ENCODE measurements at places on chromosomes 3 and 15.

DNA sequence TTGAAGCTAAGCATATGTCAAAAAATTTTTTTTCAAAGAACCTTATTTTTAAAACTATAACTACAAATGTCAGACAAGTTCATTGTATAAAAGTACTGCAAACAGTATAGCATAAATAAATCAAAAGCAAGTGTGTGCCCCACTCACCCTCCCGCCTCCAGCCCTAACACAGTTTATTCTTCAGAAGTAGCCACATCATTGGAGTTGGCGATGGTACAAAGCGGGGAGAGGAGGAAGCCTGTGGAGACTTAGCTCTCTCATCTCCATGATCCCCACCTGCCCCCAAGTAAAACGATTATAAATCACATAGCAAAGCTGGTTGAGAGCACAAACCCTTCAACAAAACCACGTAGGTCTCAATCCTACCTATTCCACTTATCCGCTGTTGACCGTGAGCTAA, 33.6 kb downstream of the FOXP1 start:
- no peak for DNase-seq

GRCh38 chr15:52496776-52497470, 31.8 kb downstream of the MYO5A start:
- DNase-seq, result no peak

- DNase-seq, result peak; percentile 86
These were observed 1.5 kb upstream of the MYNN start for GRCh38 chr3:169771497-169772304.

DNA sequence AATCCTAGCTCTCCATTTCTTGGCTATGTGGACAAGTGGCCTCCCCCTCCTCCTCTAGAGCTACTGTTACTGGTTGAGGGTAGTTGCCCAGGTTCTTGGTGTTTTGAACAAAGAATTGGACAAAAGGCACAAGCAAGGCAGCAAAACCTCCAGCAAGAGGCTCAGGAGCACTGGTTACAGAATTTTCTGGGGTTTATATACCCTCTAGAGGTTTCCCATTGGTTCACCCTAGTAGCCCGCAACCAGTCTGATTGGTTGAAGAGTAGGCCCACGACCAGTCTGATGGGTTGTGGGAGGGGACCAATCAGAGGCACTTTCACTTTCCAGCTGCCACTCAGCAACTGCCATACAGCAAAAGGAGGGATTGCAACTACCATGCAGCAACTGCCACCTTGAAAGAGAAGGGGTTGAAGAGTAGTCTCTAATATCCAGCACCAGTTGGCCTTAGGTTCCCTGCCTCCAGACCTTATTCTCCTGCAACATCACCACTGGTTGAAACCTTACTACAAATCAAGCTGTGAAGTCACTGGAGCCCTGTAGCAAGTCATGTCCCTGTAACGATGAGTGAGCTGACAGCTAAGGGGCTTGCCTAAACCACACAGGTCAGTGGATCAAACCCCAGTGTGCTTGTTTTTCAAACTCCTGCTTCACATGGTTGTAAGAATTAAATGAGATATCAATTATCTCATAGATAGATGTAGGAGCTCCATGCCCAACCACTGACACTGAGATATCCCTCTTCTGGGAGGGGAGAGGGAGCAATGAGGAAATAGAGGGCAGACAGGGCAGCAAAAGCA, 2.9 kb upstream of the C15orf39 start:
- no peak for DNase-seq

DNA sequence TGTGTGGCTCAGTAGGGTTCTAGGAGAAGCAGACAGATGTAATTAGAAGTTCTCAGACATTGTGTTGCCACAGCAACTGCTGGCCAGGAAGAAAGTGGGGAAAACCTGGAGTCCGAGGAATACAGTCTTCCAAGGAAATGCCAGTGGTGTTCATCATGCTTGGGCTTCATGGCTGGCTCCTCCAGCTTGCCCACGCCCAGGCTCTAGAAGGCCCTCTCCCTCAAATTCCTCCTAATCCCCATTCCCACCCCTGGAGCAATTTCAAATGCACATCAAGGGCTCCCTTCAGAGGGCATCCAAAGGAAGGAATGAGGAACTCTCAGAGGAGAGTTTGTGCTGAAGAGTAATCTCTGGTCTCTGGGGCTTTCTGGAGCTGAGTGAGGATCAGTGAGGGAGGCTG, 21.9 kb downstream of the FSTL1 start:
- DNase-seq, result no peak

DNA sequence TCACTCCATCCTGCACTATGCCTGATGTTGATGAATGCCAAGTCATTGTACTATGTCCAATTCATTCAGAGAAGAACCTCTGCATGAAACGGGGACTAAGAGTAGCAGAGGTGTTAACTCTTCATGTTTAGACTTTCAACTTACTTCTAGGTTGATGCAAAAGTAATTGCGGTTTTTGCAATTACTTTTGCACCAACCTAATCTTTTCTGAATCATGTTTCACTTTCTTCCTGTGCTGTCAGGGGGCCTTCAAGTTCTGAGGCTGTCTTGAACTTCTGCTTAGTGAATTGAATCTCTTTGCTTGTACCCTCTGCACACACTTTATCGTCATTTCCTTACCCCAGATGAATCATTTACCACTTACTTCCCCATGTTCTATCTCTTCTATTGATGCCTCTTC, 636.2 kb downstream of the NAALADL2 start:
- DNase-seq, result no peak

- DNase-seq, result no peak
These were observed 17.0 kb upstream of the MUC20 start for GRCh38 chr3:195703776-195704175.

GRCh38 chr3:97121386-97121785, 307.0 kb downstream of the EPHA6 start:
- DNase-seq, result no peak

DNA sequence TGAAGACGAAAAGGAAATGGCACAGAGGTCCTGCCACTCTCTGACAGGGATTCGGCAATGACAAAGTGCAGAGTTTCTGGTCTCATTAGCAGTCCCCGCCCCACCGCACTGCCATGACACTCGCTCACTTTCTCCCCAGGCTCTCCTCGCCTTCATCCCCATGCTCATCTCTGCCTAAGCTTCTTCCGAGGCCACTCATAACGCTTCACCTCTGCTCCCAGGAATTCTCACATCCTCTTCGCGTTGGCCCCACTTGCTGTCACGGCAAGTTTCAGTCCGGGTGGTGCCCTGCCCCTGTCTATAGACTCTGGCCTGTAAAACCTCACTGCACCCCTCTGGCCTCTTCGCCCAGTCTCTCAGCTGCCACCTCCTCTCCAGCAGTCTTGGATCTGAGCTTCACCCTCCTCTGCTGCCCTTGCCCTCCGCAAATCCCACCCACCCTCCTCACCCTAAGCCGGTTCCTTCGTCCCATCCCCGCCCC, 654 bp downstream of the RUBCN start:
- DNase-seq, result no peak

DNA sequence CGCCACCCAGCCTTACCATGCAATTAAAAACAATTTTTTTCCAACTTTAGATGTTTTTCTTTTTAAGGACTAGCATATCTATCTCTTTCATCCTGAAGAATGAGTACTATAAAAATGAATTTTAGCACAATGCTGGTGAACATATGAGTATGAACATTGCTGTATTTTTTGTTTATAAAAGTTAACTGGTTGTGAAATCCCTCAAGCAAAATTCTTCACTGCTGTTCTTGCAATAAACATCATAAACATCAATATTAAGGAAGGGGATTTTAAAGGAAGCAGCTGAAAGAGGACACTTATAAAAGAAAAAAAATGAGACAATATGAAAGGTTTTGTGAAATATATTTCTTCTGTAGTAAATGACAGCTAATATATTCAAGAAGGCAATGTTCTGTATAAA, 3.0 kb downstream of the PLSCR4 start:
- no peak for DNase-seq

DNA sequence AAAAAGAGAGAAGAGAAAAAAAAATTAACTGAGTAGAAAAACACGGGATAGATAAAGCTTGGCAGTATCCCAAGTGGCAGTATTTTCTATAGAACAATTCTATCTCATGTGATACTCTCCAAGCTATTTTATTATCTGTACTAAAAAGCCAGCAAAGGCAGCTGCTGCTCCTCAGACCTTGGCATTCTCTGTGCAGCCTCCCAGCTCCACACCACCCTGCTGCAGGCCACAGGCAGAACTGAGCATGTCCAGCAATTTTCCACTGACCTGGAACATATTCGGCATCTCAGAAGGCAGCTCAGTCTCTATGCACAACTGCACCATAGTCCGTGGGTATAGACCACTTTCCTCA, 1161.4 kb downstream of the IGSF11 start:
- peak; percentile 87 for DNase-seq

DNA sequence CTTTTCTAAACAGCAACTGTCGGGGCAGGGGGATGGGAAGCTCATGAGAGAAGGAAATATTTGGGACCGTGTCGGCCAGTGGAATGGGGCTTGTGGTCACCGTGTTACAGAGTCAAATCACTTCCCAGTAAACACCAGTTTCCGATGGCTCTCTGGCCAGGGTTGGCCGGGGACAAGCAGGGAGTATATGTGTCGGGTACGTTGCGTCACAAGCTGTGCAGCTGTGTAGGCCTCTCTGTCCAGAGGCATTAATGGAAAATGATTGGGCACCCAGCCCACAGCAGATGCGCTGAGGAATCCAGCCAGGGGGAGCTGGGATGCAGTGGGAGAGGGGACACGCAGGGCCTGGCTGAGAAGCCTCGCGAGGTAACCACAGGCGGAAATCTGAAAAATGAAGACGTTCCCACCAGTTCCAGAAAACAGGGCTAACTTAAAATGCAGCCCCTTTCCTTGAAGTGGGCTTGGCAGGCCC, 15.8 kb upstream of the ALDH1A3 start:
- no peak for DNase-seq

- DNase-seq, result no peak
These were observed 11.7 kb upstream of the MRPS22 start for GRCh38 chr3:139332092-139332491.

DNA sequence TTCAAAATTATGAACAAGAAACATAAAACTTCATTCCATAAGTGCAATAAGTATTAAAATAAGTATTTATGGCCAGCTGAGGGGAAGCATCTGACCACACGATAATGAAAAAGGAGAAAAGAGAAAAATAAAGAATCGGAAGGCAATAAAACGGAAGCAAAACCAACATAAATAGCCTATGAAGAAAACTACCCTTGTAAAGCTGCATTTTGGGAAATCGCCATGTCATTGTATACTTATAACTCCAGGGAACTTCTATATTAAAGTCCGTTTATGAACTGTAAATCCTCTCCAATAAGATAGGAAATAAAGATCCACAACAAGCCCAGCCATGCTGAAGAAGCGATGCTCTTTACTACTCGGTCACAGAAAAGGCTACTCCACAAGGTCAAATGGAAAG, 47.7 kb downstream of the MORC1 start:
- no peak for DNase-seq

GRCh38 chr15:96182736-96183513, 147.6 kb upstream of the NR2F2 start:
- DNase-seq, result no peak

DNA sequence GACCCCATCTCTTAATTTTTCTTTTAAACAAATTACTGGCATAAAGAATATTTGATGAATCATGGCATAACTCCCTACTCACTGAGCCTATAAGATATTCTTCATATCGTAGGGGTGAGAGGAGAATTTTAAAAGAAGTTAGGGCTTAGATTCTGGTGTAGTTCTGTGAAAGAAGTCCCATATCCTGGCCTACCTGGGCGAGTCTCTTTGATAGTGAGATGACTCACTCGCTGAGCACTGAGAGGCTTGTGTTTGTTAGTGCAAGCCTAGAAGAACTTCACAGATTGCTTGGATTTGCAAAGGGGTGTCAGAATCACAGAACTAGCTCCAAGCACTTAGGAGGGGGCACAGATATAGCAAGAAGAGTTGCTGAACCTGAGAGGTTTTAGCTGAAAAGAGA, 133.8 kb upstream of the TMC3 start:
- DNase-seq, result no peak

- DNase-seq, result no peak
These were observed 190.2 kb downstream of the KLF13 start for GRCh38 chr15:31516874-31517273.

GRCh38 chr3:112539825-112540650, 21.7 kb downstream of the ATG3 start:
- DNase-seq, result no peak

DNA sequence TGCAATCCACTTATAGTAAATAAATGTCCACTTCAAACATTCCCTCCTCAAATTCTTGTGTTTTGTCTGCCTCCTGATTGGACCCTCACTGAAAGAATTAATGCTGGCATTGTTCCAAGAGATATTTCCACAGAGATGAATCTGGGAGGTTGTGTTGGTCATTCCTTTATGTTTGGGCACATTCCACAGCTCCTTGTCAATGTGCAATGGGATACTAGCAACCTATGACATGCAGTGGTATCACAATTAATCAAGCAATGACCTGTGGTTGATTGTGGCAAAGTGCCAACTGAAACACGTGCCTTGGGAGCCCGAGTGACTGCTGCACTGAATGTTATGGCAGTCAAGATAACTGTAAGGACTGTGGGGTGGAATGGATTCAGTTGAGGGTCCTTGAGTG, 55.0 kb upstream of the SNRPN start:
- no peak for DNase-seq

DNA sequence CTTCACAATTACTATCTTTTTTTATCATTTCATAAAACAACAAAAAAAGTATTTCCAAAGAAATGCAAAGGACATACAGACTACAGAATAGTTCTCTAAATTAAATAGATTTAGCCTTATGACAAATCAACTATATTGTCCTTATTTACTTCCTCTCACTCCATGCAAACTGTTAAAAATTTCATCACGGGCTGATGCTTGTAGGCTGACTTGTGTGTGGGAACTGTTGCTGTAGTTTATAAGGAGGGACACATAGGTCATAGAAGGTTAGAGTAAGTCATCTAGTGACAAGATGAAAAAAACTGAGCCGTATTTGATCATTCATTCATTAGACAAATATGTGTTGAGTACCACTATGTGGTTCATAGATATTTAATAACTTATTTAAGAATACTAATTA, 232.5 kb upstream of the TBL1XR1 start:
- no peak for DNase-seq

DNA sequence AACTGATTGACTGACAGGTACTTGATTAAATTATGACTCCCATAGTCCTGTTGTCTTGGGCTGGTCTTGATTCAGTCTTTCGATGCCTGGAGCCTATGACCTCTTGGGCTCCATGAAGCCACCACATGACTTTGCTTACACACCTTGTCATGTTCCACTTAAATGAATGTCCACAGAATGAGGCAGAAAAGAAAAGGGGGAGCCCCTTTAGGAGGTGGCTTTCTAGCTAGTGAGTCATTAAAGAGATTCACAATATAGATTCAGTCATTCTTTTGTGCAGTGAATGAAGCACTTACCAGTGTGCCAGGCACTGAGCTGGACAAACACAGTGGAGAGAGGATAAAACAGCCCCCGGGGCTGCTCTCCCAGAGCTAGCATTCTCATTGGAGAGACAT, 17.1 kb downstream of the VIPR1 start:
- DNase-seq, result no peak

GRCh38 chr15:79193103-79193502, 89.4 kb upstream of the ANKRD34C start:
- no peak for DNase-seq

Data from NCI-H1092 (cell line).